ENCODE measurements at places on chromosomes 7 and 10.

DNA sequence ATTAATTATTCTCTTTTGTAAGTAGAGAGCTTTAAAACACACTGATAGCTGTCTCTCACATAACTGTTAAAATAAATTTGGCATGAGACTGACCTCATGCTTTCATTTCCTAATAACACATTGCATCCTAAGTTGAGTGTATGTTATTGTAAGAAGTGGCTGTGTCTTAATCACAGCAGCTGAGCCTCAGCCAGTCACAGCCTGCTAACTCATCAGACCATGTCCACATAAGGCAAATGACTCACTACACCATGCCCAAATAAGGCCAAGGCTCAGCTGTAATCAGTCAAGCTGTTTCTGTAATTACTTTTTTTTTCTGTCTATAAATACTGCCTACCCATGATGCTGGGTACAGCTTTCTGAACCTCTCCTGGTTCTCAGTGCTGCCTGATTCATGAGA is 860.9 kb downstream of the XPNPEP1 start:
- DNase-seq: no peak

GRCh38 chr10:30284865-30285594 is 64.0 kb downstream of the MTPAP start:
- DNase-seq: no peak

DNA sequence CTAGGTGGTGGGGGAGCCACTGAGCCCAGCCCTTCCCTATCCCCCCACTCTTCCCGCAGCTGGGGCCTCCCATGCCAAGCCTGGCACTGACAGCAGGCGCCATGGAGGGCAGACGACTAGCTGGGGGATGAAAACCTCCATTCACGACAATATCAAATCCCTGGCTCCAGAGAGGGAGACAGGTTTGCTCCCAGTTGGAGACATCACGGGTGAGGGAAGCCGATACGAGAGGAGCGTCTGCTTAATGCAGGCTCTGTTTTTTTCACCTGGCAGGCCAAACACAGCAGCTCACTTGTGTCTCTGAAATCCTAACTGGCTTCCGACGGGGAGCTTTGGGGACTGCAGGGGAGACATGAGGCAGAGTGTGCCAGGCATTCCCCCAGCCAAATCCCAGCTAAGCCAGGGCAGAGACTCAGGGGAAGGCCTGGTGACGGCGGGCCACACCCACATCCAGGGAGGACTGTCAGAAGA is 307.4 kb upstream of the ZMIZ1 start:
- DNase-seq: no peak

DNA sequence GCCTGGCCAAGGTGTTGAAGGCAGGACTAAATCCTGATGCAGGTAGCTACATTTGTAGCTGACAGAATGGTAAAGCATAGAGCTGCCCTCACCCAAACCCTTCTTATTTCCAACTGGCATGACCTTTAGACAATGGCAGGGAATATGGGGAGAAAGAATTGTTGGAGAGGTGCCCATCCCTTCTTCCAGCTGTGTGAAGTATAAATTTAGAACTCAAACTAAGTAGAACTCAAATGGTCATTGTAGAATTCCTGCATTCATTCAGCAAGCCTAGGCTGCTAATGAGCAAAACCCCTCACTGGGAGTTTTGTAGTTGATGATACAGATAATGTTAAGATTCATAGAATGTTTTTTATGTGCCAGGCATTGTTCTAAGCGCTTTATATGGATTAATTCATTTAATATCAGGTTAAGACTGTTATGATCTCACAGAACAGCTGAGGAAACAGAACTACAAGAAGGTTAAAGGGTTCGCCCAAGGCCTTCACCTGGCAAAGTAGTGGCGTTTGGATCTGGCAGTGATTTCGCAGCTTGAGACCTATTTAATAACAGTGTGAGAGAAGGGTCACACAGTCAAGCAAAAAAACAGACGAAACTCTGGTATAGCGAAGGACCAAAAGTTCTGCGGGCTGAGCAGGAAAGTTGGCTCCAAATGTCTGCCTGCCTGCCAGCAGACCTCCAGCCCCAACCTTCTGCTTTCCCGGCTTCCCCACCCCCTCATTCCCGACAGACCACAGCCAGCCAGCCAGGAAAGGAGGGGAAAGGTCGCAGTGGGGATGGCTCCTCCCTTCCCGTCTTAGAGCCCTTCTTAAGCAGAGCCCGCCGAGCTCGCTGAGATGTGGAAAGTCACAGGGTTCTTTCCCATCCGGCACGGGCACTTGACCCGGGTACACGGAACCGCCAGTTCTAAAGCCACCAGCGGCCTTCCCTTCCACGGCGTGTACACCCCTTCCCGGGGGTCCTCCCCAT is 1.6 kb upstream of the HILPDA start:
- DNase-seq: no peak

- DNase-seq: no peak
These were observed 101.6 kb downstream of the RNF133 start for GRCh38 chr7:122597277-122597676.

Measured in activated CD8-positive, alpha-beta memory T cell treated with anti-CD3 and anti-CD28 coated beads for 1 hour (primary cell).